ENCODE measurements at places on chromosomes 1 and 21.

- no peak for DNase-seq
Observed at GRCh38 chr1:174405219-174405618, 42.5 kb upstream of the GPR52 start.

GRCh38 chr1:30447080-30447479, 276.3 kb downstream of the MATN1 start:
- no peak for DNase-seq

GRCh38 chr1:209130886-209131285, 452.6 kb upstream of the CAMK1G start:
- DNase-seq = no peak

DNA sequence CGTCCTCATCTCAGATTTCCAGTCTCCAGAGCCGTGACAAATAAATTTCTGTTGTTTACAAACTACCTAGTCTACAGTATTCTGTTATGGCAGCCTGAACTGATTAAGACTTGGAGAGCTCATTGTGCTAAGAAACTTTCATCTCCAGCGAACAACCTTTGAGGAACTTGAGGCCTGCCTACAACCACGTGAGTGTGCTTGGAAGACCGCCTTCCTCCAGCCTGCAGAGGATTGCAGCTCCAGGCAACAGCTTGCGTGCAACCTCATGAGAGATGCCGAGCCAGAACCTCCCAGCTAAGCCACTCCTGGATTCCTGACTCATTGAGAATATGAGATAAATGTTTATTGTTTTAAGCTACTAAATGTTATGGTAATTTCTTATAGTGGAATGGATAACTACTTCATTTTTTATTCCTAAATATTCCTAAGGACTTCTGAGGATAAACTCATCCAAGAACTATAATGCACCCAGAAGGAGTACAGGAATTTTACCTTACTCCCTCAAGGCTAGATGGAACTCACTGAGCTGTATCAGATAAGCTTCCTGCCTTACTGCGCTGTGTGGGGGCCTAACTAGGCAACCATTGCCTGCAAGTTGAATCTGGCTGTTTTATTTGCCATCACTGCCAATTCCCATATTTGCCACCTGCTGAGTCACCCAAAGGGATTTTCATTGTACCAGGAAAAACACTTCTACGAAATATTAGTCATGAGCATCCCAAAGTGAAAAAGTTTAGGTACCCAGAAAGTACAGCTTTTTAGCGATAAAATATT, 17.6 kb downstream of the FAM177B start:
- no peak for DNase-seq

- DNase-seq = no peak
Observed at GRCh38 chr1:228366866-228367741, 39.5 kb downstream of the TRIM11 start.

DNA sequence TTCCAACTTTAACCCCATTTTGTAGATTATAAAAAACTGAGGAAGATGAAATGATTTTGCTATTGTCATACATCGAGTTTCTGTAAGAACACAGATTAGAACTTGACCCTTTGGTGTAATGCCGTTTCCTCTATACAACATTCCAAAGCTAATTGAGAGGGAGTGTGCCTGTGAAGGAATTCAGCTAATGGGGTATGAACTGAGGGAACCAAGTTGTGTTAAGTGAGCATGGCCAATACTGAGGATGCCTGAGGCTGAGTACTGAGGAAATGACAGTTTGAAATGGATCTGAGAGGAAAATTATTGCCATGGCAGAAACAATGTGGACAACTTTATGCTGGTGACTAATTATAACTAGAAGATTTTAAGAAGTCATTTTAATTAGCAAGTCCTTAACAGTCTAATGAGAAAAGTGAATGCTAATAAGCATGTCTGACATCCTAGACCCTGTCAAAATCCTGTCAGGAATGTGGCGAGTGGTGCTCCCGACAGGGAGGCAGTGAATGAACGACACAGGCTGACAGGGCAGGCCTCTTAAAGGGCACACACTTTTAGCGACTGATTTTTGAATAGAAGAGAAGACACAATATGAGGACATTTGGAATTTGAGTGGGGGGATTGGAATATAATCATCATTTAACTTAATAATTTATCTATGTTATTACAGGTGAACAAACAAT, 262.5 kb downstream of the HLX start:
- DNase-seq = no peak

GRCh38 chr1:87213135-87213515, 115.6 kb upstream of the LMO4 start:
- DNase-seq = no peak

DNA sequence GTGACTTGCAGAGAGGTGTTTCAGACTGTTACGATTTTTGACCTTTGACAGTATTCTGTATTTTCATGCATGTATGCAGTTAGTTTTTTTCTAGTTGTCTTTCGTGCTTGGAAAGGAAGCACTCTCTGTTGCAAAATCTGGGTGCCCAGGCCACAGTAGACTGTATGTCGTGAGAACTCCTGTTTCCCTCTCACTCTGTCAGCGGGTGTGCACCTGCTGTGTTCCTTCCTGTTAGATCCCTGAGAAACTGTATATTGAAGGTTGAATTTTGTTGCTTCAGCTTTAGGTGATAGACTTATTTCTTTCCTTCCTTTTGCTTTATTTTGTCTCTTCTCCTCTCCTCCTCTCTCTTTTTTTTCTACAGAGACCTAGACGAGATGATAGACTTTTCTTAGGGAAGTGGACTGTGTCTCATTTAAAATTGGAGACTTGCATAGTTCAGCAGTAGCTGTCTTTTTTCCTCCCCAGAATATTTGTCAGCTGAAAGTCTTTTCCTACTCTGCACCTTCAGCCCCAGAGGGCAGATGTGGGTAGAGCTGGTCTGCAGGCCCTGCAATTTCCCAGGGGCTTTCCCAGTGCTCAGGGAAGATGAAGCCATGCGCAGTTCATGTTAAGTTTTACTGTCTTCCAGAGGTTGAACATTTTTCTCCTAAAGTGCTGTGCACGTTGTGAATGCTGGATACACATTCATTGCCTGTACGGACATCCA, 1.4 kb downstream of the TRAPPC10 start:
- DNase-seq = no peak

DNA sequence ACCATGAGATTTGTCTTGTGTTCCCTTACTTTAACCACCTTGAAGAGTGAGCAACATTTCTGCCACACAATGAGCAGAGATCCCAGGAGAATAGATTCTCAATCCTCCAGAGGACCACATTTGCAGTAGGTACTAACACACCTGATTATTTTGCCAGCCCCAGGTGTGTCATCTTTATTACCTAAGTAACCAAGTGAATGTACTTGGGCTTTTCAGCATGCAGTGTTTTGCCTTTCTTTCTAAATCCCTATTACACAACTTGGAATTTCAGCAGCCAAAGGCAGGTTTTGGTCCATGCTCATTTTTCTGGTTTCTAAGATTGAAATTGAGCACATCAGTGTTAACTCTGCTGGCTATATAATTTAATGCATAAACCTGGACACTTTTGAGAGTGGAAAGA, 43.2 kb upstream of the ST6GALNAC5 start:
- DNase-seq = no peak

GRCh38 chr1:55159571-55159970, 55.6 kb downstream of the USP24 start:
- DNase-seq = no peak

- DNase-seq = no peak
Observed at GRCh38 chr1:99700020-99700419, 54.1 kb downstream of the PALMD start.

GRCh38 chr1:167440345-167440744, 78.0 kb downstream of the CD247 start:
- DNase-seq = no peak

DNA sequence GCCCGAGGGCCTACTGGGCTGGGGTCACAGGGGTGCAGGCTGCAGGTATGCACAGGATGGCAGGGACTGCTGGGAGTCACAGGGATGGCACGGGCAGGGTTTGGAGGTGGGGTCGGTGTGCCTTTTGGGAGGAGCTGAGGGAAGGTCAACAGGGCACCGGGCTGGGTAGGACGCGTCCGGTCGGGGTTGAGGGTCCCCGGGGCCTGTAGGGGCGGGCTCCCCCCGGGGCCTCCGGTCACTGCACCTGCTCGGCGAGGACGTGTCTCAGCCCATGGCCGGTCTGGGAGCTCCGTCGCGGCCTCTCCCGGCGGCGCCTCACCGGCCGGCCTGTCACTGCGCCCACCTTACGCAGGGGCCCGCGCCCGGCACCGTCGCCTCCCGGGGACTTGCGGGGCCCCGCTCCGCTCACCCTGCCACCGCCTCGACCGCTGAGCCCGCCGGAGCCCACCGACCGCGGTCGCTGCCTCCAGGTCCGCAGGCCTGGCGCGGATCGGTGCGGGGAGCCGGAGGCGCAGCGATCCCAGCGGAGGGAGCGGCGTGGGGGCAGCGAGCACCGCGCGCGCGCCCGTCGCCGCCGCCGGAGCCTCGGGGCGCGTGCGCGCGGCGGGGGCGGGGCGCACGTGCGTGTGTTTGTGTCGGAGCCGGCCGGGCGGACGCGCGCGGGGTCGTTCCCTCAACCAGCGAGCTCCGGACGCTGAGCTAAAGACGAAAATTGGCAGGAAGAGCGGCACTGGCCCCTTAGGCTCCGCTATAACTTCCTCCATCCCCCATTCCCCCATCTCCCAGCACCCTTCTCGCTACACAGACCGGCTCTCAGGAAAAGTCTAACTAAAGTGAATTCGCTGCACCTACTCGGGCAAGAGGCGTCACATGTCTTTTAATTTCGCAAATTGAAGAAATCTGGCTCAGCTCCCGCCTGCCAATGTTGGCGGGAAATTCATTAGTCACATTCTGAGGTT, at the start of gene AMIGO1:
Gene AMIGO1 (minus strand): TSS at position 552 of the 959 bp plus-strand sequence. CDS start 815 bp downstream, outside the sequence.
- no peak for DNase-seq

- no peak for DNase-seq
Observed at GRCh38 chr1:151829352-151830046, 2.1 kb downstream of the RORC start.

- no peak for DNase-seq
Observed at GRCh38 chr1:246537887-246538286, 28.2 kb downstream of the TFB2M start.

DNA sequence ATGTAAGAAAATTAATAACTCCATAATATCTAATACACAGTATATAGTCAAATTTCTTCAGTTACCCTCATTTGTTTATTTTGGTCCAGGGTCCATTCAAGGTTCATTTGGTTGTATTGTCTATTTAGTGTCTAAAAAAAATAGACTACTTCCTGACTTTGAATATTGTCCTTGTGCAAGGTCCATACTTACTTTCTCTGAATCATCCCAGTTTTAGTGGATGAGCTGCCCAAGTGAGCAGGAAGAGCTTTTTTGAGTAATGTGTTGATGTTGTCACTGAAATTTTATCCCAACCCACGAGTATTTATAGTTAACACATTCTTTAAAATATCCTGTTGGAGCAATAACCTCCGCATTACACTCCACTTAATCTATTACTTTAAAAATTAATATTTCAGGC, 45.6 kb upstream of the FASLG start:
- DNase-seq = no peak

DNA sequence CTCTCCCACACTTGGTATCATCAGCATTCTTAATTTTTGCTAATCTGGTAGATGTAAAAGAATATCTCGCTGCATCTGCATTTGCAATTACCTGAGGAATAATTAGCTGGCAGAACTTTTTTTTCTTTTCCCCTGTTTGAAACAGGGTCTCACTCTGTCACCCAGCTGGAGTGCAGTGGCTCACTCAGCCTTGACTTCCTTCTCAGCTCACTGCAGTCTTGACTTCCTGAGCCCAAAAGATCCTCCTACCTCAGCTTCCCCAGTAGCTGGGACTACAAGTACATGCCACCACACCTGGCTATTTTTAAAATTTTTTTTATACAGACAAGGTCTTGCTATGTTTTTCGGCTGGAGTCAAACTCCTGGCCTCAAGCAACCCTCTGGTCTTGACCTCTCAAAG, 35.4 kb upstream of the ENAH start:
- no peak for DNase-seq

- DNase-seq = no peak
Observed at GRCh38 chr1:84692391-84692790, 2.1 kb upstream of the SSX2IP start.

DNA sequence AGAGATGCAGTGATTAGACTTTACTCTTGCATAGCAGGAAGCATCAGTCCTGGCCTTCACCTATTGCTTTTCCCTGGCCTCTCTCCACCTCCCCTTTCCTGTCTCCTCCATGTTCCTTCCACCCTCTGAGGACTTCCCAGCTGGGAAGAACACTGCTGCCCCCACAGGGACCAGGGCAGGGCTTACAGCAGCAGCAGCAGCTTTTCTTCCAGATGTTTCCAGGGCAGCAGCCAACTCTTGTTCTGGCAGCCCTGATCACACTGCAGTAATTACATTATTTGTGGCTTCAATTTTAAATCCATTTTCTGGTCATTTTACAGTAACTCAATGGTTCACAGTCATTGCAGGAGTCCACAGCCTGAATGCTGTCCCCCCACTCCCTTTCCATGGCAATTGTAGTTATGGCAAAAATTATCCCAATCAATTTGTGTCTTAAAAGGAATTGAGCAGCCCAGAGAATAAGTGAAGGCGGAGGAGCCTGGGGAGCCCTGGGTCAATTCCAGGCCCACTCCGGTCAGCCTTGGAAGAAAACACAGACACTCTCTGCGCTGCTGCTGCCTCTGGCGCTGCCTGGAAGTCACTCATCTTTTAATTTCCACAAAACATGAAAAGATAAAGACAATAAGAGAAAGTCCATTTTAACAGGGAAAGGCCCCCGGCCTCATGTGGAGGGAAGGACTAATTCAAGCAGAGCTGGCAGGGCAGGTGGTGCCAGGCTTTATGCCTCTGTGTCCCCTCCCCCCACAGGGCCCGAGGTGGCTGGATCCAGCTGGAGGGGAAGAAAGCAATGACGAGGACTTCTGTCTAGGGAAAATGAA, 148.6 kb downstream of the GRIK3 start:
- DNase-seq = no peak

- no peak for DNase-seq
Observed at GRCh38 chr1:35433714-35434113, 123.5 kb downstream of the KIAA0319L start.

GRCh38 chr1:61142726-61143500, 60.6 kb downstream of the NFIA start:
- DNase-seq = no peak

GRCh38 chr1:19643602-19644394, at the start of gene NBL1:
NBL1 (plus strand) TSS chr1:19644311; CDS start chr1:19655031, 10,720 bp downstream.
- DNase-seq = no peak

GRCh38 chr1:154567386-154568156, at the start of gene CHRNB2:
CHRNB2 (plus strand) TSS chr1:154567778; CDS start chr1:154568045, 267 bp downstream.
- DNase-seq = no peak

GRCh38 chr1:92443893-92444292, 42.8 kb downstream of the GFI1 start:
- no peak for DNase-seq

- DNase-seq = no peak
Observed at GRCh38 chr1:82848043-82848442, 1047.3 kb downstream of the ADGRL2 start.

- no peak for DNase-seq
Observed at GRCh38 chr1:41813755-41814745, 104.7 kb downstream of the HIVEP3 start.

GRCh38 chr1:47190857-47191256, 1.0 kb upstream of the PDZK1IP1 start:
- DNase-seq = no peak

- DNase-seq = no peak
Observed at GRCh38 chr1:168689726-168690602, 39.0 kb downstream of the DPT start.

- DNase-seq = no peak
Observed at GRCh38 chr1:84991097-84991920, 5.6 kb downstream of the MCOLN2 start.

GRCh38 chr1:8076176-8076575, 50.1 kb upstream of the ERRFI1 start:
- DNase-seq = no peak

- no peak for DNase-seq
Observed at GRCh38 chr1:40532062-40532389, 589 bp downstream of the ZNF684 start.

GRCh38 chr21:43308815-43309283, 118.1 kb downstream of the SIK1 start:
- DNase-seq = no peak
